ENCODE measurements at places on chromosomes 12 and 14.

DNA sequence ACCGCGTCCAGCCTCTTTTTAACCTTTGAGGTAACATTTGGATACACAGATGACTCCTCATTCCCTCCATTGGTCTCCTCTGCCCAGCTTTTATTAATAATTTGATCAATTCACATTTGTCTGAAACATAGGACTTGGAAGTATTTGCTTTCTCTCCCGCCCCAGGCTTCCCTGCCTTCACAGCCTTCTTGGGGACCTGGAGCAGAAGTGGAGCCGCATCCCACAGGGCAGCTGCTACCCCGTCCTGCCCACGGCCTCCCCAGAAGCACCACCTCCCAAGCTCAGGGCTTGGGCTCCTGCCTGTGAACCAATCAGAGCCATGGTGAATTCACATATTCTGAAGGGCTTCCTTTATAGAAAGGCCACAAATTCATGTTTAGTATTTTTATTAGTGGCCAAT is 97.6 kb downstream of the PIWIL1 start:
- DNase-seq, result no peak

DNA sequence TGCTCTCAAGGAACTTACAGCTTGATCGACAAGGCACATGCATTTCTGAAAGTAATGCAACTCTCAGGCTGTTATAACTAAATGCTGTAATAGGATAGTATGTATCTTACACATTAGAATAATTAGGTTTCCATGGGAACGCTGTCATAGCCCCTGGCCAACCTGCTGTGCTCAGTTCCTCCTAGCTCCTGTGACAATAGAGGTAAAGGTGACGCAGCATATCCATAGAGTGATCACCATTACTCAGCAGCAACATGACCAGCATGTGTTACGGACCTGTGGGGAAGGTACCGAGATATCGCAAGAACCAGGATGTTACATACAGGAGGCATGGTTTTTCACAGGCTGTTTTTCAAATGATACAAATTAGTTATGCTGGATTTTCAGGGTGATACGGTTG is 150.7 kb downstream of the CAND1 start:
- no peak for DNase-seq

GRCh38 chr12:118375348-118375747 is 1.0 kb upstream of the SUDS3 start:
- no peak for DNase-seq

DNA sequence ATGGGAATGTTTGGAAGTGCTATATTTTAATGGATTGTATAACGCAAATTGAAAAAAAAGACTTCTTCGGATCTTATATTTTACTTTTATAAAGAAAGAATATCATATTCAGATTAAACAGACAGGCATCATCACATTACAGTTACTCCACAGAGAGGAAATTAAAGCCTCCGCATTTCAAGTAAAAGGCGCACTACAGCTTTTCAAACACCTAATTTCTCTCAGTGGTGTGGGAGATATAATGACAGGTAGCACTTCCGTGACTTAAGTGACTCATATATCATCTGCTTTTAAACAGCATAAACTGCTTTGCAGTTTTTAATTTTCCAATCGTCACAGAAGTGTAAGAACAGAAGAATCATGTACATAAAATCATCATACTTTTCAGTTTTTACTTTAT is 751.4 kb downstream of the FSCB start:
- DNase-seq, result no peak

DNA sequence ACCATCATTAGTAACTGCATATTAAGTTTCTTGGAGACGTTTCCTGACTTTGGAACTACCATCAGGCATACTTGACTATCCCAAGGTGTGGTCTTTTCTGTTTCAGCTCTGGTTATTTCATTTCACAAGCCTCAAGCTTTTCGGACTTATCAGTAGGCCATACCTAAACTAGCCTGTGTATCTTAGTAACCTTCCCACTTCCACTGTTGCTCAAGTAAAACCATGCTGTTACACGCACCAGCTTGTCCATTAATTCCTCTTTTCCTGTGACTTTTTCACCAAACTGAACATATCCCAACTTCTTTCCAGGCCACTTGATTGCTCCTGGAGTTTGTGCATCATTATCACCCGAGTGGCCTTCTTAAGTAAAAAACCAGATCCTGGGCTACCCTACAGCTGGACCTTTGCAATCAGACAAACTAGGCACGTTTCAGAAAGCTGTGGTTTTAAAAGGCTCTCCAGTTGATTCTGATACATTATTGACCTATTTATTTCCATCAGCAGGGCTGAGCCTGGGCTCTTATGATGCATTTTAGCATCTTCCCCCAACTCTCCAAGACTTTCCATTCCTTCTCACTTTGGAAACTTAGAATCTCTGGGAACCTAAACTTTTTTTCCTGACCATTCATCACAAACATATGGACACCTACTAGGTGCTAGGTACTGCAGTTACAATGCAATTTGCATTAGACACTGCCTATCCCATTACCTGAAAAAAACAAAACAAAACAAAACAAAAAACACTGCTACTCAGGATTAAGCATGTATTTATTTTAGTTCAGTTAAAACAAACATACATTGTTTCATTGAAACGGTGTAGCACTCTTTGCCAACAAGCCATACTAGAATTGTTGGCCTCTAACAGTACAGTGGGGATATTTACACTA is 14.9 kb downstream of the SLC38A2 start:
- no peak for DNase-seq

GRCh38 chr12:89259821-89260220 is 92.5 kb downstream of the DUSP6 start:
- DNase-seq, result no peak

- DNase-seq, result no peak
Measured at GRCh38 chr14:52312931-52313355, 1.2 kb upstream of the PTGER2 start.

- DNase-seq, result no peak
Measured at GRCh38 chr12:49505672-49506071, 33.2 kb upstream of the KCNH3 start.

- DNase-seq, result no peak
Measured at GRCh38 chr12:4286771-4287317, 13.3 kb downstream of the CCND2 start.

GRCh38 chr14:34046799-34047520 is 96.1 kb upstream of the EGLN3 start:
- DNase-seq, result no peak

- DNase-seq, result no peak
Measured at GRCh38 chr14:24086193-24086955, 7.7 kb upstream of the PCK2 start.

Data from activated naive CD4-positive, alpha-beta T cell (primary cell).